ENCODE measurements at places on chromosomes 4 and X. TPM values are rescaled to one million over a fixed set of nuclear protein-coding genes. Genes with fewer than 3 reads are reported as not detected.
A peak's percentile ranks its signal among the peaks of the same experiment; 100 is the strongest.

The PTTG2 gene
- not detected for total RNA-seq

DNA sequence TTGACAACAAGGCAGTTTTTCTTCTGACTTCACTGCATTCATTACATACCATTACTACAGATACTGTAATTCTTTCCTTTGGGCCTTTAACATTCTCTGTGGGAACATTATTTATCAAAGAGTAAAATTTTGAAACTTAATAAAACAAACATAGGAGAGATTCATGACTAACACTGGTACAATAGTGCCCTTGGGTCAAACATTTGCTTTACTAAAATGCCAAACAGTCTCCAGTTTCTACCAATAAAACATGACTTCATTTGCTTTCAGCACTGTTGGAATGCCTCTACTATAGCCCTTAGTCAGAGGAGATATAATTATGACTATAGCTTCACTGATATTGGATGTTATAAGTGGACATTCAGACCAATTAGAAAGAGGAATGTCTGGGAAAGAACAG, 481.5 kb downstream of the PACRGL start:
- no peaks in the 10 kb centered on the region for H3K4me1 ChIP-seq
- no peaks in the 10 kb centered on the region for H3K36me3 ChIP-seq
- no peak overlapping the region for H3K27ac ChIP-seq
- no peaks in the 10 kb centered on the region for H3K27me3 ChIP-seq
- H3K4me3 ChIP-seq: no peak overlapping the region

The SH3D19 gene
- total RNA-seq: 31.4 TPM

DNA sequence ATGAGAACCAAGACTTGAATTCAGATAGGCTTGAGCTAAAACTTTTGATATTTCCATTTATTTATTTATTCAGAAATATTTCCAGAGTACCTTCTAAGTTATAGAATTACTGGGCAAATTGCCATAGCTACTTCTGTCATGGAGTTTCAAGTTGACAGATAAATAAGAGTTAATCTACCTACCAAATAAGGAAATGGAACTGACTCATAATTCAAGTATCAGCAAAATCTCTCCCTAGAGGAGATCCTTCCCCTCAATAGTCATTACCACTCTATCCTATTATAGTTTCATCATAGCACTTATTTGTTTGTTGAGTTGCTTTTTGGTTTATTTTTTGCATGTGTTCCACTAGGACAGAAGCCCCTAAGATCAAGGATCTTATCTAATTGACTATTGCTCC, 48.8 kb upstream of the CCSER1 start:
- no peaks in the 10 kb centered on the region for H3K36me3 ChIP-seq
- H3K4me3 ChIP-seq: no peak overlapping the region
- H3K4me1 ChIP-seq: no peaks in the 10 kb centered on the region
- H3K27me3 ChIP-seq: no peaks in the 10 kb centered on the region
- no peak for DNase-seq

DNA sequence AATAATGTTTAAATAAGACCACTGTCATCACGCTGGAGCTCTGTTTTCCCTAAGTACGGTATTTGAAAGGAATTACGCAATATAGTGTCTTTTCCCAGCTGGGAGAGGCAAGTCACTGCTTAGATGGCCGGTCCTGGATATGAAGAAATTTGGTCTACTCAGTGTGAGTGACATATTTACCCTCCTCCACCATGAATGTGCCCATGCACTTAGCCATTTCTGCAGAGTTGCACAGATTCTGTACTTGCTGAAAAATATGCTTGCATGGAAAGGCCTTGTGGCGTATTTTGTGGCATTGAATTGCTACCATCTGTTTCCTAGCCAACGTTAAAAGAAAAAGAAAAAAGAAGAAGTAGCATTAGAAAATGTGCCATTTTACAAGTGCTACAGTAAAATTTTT, 73.1 kb downstream of the ADGRL3 start:
- H3K4me3 ChIP-seq: no peak overlapping the region
- no peaks in the 10 kb centered on the region for H3K4me1 ChIP-seq
- no peaks in the 10 kb centered on the region for H3K36me3 ChIP-seq
- peak; percentile 60 for DNase-seq

- no peak overlapping the region for H3K4me3 ChIP-seq
- no peaks in the 10 kb centered on the region for H3K36me3 ChIP-seq
- H3K27me3 ChIP-seq: no peaks in the 10 kb centered on the region
Measured at GRCh38 chr4:139720806-139721205, 55.2 kb downstream of the MGST2 start.

GRCh38 chr4:93437991-93438390, 390.6 kb upstream of the ATOH1 start:
- no peak overlapping the region for H3K27ac ChIP-seq
- no peak for DNase-seq
- H3K4me3 ChIP-seq: no peak overlapping the region
- no peaks in the 10 kb centered on the region for H3K27me3 ChIP-seq
- H3K4me1 ChIP-seq: no peaks in the 10 kb centered on the region

DNA sequence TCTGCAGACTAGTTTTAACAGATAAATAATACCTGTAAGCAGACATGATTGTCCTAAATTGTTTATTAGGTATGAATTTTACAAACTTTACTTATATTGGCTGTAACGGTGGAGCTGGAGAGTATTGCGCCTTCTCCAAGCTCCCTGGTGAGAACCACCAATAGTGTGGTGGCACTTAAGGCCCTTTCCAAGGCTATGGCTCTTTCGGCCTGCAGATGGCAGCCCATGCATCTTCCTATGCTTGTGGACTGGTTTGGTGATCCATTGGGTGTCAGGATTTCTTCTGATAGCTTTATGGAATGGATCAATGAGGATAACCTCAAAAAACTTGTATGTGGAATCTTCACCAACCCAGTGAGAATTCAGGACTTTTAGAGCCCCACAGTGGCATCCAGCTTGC, 7.8 kb downstream of the LARP1B start:
- H3K27ac ChIP-seq: no peak overlapping the region
- no peaks in the 10 kb centered on the region for H3K36me3 ChIP-seq
- H3K27me3 ChIP-seq: no peaks in the 10 kb centered on the region
- DNase-seq: peak; percentile 38

DNA sequence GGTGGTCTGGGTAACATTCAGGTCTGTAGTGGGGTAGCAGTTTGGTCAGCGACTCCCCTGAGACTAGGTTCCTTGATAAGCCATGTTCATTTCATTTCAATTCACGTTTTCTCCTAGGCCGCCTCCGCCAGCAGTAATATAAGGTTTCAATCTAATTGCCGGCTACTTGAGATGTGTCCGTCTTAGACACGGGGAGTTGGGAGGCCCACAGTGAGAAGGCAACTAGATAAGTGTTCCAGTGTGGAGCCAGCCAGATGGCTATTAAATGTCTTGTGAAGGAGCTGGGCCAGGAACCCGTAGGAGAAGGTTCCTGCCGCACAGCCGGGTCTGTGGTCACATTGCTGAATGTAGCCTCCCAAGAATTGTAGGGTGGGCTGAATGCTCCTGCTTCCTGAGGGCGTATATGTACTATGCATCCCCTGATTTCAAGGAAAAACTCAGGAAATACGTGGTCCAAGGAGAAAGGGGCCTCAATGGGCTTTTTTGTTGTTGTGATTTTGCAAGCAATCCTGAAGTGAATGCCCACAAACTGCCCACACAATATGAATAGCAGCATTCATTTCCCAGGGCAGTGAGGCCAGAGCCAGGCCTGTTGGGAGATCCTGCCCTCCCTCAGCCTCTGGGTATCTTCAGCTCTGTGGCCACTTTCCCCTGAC, 220.6 kb upstream of the RPL34 start:
- H3K4me3 ChIP-seq: no peak overlapping the region
- H3K4me1 ChIP-seq: no peaks in the 10 kb centered on the region
- H3K27ac ChIP-seq: no peak overlapping the region

- H3K4me3 ChIP-seq: no peak overlapping the region
- DNase-seq: no peak
- H3K4me1 ChIP-seq: no peaks in the 10 kb centered on the region
- no peak overlapping the region for H3K27ac ChIP-seq
- no peaks in the 10 kb centered on the region for H3K36me3 ChIP-seq
Measured at GRCh38 chr4:188332265-188332664, 193.0 kb downstream of the TRIML1 start.

GRCh38 chr4:109574443-109574850, 14.4 kb downstream of the MCUB start:
- H3K36me3 ChIP-seq: no peaks in the 10 kb centered on the region
- no peak overlapping the region for H3K4me3 ChIP-seq
- no peaks in the 10 kb centered on the region for H3K4me1 ChIP-seq
- H3K27ac ChIP-seq: no peak overlapping the region
- H3K27me3 ChIP-seq: no peaks in the 10 kb centered on the region

GRCh38 chr4:177250056-177250696, 59.5 kb upstream of the NEIL3 start:
- H3K27me3 ChIP-seq: no peaks in the 10 kb centered on the region
- H3K4me3 ChIP-seq: no peak overlapping the region
- no peak overlapping the region for H3K27ac ChIP-seq
- H3K4me1 ChIP-seq: peaks cover 8% of the 10 kb centered on the region

DNA sequence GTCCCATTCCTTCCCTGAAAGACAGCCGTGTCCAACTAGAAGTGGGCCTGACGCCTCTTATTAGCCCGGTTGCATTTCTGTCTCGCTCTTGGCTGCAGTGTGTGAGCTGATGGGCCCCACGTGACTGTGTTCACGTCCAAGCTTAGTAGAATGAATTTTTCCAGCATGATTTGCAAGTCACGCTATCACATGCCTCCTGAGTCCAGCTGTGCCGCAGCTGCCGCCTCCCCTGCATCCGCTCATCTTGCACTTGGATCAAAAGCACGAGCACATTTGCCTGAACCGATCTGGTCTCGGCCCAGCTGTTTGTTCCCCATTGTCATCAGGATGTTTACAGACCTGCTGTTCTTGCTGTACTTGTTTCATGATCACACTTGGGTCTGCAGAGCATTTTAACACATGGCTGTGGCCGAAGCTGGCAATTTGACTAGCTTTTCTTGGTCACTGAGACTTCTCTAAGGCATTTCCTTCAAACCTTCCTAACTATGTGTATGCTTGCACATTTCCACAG, 126.5 kb downstream of the KIT start:
- H3K36me3 ChIP-seq: no peaks in the 10 kb centered on the region
- H3K4me1 ChIP-seq: peaks cover 10% of the 10 kb centered on the region
- DNase-seq: peak; percentile 34

The DUSP21 gene
- total RNA-seq: not detected

DNA sequence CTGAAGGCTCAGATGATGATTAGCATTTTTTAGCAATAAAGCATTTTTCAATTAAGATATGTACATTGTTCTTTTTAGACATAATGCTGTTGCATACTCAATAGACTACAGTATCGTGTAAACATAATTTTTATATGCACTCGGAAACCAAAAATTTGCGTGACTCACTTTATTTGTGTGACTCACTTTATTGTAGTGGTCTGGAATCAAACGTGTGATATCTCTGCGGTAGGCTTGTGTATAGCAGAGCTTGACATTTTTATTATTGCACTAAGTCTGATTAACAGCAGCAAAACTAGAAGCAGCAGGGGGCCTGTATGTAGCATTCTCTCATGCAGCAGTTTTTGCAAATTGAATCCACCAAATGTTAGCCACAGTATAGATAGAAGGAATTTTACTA, 119.1 kb upstream of the PRDX4 start:
- no peaks in the 10 kb centered on the region for H3K36me3 ChIP-seq
- H3K4me3 ChIP-seq: no peak overlapping the region
- no peaks in the 10 kb centered on the region for H3K27me3 ChIP-seq

GRCh38 chrX:153726286-153727122, 1.8 kb downstream of the ABCD1 start:
- no peaks in the 10 kb centered on the region for H3K27me3 ChIP-seq
- H3K4me3 ChIP-seq: no peak overlapping the region
- H3K27ac ChIP-seq: peak overlapping the region; percentile 71
- peaks cover 10% of the 10 kb centered on the region for H3K4me1 ChIP-seq

DNA sequence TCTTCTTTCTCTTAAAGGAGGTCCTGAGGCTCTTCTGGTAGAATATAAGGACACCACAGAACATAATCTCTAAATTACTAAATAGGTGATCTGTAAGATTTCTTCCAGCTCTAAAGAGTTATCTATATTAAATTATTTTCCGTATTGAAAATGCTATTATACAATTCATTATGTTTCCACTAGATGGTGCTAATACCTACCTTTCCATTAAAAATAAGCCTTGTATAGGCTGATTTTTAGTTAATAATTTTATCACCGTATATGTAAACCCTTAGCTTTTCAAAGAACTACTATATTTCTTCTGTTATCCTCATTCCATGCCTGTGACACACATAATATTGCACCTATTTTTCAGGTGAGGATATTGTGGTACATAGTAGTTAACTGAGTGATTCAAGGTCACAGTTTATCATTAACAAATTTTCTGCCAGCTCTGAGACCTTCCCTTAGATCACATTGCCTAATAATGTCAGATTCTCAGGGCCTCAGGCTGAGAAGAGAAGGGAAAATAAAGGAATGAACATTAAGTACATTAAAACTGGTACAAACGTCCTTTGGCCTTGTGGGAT, 138.8 kb downstream of the TEX11 start:
- no peak overlapping the region for H3K27ac ChIP-seq
- no peaks in the 10 kb centered on the region for H3K4me1 ChIP-seq
- no peaks in the 10 kb centered on the region for H3K27me3 ChIP-seq
- H3K4me3 ChIP-seq: no peak overlapping the region
- H3K36me3 ChIP-seq: no peaks in the 10 kb centered on the region

DNA sequence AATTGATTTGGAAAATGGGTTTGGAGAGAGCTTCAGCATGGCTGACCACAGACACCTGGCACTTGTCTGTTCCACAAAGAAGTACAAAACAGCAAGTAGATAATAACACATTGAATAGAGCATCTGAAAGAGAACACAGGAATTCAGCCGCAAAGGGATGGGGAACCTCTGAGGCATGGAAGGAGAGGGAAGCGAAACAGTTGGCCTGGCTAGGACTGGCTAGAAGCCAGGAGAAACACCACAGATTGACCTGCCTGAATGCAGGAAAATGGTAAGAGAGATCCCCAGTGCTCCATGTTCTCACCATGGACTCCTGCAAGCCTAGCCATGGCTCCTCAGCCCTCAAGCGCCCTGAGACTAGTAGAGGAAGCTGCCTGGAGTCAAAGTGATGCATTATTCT, 169.7 kb upstream of the SH3RF1 start:
- no peak overlapping the region for H3K27ac ChIP-seq
- no peaks in the 10 kb centered on the region for H3K4me1 ChIP-seq
- no peak overlapping the region for H3K4me3 ChIP-seq
- no peak for DNase-seq
- no peaks in the 10 kb centered on the region for H3K27me3 ChIP-seq

- no peaks in the 10 kb centered on the region for H3K36me3 ChIP-seq
- peaks cover 9% of the 10 kb centered on the region for H3K4me1 ChIP-seq
- H3K4me3 ChIP-seq: no peak overlapping the region
- H3K27ac ChIP-seq: no peak overlapping the region
- DNase-seq: no peak
Measured at GRCh38 chr4:113700602-113701150, 60.9 kb downstream of the CAMK2D start.

- no peaks in the 10 kb centered on the region for H3K36me3 ChIP-seq
- no peaks in the 10 kb centered on the region for H3K27me3 ChIP-seq
- H3K4me3 ChIP-seq: no peak overlapping the region
- H3K4me1 ChIP-seq: no peaks in the 10 kb centered on the region
- no peak for DNase-seq
- no peak overlapping the region for H3K27ac ChIP-seq
Measured at GRCh38 chr4:16775411-16776154, 122.9 kb downstream of the LDB2 start.

Data from fibroblast of lung (primary cell).